ENCODE measurements at places on chromosomes 13 and 19.

DNA sequence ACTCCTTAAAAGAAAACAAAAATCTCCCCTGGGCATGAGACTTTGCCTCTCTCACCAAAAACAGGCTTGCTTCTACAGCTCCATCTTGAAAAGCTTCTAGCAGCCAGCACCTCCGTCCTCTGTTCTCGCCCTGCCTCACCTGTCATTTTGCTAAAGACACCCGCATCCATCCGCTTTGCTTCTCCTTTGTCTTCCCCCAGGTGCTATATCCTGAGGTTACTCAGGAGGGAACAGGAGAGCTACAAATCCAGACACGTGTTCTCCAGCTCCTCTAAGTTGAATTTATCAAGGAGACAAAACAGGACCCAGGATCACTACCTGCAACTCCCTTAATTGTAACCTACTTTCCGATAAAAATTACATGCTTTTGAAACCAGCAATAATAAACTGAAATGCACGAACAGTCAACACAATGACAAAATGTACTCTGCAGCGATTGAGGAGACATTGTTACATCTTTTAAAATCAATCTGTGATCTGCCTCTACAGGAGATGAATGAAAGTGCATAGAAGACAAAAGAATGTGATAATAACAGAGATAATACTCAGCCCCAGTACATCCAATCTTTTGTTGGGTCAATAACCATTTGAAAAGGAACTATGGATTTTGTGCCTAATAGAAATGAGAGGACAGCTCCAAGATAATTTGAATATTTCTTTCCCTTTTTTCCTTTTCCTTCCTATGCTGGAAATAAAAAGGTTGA, 221.2 kb downstream of the DCLK1 start:
- DNase-seq: no peak

DNA sequence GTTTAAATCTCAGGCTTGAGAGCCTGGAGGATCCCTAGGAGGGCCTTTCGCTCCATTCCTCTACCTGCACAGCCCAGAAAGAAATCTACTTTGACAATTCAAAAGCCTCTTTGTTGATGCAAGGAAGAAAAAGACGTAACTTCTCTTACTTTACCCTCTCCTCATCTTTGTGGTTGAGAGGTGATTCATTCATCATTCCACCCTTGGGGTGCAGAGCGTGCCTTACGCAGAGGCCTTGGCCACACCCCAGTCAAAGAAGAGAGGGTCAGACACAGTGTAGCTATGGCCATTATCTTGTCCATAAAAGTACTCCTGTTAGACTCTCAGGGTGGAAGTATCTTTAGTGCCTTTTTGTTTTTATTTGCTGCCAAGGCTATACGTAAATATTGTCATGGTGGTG, 184.0 kb downstream of the IRS2 start:
- no peak for DNase-seq

DNA sequence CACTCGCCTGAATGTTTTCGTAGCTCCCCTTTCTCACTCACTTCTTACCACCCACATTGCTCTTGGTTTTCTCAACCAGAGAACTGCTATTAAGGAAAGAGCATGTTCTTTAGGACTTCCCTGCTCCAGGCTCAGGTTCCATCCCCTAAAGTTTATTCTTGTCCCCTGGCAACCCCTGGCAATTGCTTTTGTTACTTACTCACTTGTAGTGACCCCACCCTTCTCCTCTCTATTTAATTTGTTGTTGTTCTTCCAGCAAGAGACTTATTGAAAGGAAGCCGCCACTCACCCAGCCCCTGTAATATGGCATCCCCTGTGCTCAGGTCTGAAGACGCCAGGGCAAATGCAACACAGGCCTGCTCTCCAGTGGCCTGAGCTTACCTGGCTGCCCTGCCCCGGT, 233.7 kb upstream of the SOX21 start:
- no peak for DNase-seq

DNA sequence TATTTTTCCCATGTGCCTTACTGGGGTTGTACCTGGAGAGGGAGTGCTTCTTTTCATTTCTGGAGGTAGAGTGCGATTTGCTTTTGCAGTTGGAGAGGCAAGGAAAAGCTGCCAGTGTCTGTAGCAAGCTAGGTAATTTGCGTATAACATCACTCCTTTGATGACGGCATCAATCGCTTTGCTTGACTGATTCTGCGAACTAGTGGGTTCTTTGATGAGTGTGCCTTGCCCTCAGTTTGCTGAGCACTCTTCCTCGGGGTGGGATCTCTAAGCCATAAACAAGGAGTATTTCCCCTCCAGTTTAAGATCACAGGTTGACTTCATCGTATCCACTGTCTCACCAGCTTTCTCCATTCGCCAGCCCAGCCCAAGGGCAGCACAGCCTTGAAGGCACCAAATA, 344.5 kb downstream of the KCNRG start:
- no peak for DNase-seq

- no peak for DNase-seq
These were observed 17.3 kb upstream of the OVOL3 start for GRCh38 chr19:36093687-36094086.

GRCh38 chr13:30022256-30022655, 171.8 kb upstream of the UBL3 start:
- DNase-seq: no peak

DNA sequence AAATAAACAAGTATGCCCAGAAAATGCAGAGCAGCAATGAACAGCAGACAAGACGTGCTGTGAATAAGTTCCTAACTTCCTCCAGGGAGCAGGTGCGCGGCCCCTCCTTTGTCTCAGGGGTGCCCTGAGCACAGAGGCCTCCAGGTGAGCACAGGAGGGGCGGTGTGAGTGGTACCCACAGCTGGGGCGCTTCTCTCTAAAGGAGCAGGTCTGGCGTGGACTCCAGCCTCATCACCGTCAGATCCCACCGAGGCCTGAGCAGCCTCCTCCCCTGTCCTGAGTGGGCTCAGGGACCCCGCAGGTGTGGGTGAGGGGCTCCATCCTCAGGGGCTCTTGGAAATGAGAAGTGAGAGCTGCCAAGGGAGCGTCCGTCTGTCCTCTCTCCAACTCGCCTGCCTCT, 3.2 kb downstream of the LILRA5 start:
- no peak for DNase-seq

GRCh38 chr13:69618838-69619237, 488.8 kb upstream of the ATXN8OS start:
- DNase-seq: no peak

DNA sequence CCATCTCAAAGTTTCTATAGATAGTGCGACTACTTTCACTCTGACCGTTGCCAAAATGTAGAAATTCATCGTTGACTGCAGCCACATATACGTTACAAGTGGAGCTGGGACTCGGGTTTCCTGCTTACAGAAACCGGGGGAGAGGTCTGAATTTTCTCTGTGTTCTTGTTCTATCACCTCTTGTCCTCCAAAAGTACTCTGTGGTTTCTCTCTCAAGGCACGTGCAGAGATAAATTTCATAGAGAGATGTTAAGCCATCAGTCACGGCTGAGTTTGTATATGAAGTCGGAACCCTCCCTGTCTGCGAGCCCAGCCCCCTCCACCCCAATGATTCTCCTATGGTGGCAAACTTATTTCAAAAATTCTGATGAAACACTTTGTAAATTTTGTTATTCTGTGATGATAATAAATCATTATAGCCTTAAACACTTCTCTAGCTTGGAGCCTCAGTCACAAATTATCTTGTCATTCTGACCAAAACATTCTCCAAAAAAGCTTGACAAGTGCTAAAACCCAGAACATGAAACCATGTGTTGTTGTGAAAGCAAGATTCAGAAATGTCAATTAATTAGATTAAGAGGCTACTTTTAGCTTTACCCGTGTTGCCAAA, 87.5 kb downstream of the TSHZ3 start:
- no peak for DNase-seq

GRCh38 chr13:66501181-66501580, 729.0 kb downstream of the PCDH9 start:
- no peak for DNase-seq

DNA sequence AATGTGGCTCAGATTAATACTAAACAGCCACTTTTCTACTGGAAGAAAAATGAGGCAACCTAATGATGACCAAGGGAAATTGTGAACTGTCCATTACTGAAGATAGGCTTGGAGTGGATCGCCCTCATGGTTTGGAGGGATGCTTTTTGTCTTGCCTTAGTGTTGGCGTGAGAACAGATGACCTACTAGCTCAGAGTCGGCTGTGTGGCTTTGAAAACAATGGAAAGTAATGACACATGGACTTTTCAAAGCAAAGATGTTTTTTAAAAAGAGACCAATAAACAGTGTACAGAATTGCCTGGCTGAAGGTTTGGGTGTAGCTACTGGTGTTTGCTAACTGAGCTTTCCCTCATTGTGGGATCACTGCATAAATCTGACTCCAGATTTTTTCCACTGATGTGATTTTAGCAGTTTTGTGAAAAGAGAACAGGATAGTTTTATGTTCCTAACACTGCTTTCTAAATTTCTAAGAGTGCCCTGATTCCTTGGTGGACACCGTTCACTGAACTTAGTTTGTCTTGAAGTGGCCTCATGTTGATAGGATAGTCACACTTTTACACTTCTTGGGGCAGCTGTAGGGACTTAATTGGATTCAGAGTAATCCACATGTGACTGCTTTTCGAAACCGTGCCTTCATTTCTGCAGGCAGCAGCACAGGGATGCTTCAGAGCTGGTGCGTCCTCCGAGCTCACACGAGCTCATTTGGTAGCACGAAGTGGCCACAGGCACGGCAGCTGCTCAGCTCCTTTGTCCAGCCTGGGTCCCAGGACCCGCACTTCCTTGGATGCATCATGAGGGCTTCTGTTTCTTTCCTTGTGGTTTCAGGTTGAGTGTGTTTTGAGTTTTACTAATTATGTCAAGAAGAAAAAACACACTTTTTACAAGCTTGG, 4.3 kb downstream of the CEBPG start:
- no peak for DNase-seq

DNA sequence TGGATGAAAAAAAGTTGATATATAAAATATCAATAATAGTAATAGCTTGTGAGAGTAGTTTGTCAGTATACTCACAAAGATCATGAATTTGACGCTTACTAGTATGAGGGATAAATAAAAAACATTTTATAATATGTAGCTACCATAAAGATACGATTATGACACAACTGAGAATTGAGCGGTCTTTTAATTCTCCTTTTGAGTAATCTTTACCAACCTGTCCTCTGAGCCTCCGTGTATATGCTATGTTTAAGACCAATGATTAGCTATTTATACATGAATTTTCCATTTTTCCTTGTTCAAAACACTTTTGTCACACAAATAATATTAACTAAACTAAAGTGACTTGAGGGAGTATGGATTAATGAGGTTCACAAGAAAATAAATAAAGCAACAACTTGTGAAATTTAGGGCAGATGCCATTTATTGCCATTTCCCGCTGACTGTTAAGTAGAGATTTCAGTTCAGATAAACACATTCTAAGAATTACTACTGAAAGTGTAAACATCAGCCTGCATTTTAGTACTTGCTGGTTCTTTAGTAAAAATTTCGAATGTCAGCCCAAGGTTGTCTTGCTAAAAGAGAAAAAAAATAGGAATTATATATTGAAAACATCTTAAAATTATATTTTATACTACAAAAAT, 6.2 kb upstream of the IRS2 start:
- no peak for DNase-seq

DNA sequence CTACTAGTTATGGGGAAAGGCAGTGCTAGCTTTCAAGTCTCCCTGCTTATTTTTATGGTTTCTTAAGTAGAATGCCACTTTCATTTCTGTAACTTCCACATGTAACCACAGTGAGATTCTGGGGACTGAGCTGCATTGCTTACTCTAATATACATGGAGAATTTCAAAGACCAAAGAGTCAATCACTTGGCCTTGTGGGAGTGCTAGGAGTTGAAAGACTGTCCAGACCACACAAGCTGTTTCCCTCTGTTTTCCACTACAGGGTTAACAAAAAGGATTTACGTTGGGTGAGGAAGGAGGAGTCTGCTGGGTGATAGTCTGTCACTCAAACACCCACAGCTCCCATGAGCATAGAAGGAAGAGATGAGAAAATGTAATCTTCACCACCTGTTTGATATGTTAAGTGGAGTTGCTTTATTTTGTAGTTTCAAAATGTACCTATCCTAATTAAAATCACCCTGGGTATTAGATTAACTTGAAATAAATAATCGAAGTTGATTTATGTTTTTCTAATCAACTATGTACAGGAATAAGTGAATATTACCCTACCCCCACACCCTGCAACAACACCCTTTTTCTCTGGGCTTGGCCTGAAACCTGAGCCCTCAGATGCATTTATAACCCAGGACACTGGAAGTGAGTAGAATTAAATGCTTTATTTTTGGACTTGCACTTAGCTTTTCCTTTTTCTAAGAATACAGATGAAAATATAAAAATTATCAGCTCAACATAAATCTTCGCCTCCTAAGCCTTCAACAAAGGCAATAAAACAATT, 225.8 kb upstream of the SLC10A2 start:
- no peak for DNase-seq

DNA sequence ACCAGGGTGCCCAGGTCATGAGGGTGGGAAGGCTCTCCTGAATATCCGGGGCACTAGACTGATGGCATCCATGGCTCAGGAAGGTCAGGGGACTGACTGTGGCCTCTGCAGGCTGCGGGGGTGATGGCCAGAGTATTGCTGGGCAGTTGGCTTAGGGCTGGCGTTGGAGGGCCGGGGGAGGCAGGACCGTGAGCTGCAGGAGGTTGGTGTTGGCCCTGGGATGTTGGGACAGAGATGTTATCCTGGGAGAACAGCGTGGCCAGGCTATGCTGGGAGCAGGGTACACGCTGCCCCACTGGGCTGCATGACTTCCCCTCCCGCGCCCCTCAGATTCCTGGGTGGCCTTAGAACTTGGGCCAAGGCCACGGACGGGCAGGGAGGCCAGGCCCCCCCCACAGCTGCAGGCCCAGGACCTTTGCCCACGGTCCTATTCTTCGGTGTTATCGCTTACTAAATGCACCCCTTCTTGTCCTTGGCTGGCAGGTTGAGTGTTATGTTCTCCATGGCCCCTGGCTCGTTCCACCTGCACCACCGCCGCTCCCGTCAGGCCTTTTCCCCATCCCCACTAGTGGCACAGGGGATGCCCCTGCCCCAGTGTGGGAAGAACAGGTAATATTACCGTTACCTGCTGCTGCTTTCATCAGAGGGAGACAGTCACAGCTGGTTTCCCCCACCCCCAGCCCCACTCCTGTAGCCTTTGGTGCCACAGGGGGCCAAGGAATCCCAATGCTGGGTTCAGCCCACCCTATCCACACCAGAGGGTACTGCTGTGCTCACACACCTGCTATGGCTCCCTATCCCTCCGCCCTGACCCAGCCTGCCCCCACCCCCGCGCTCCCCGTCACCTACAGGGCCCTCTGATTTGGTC, 3.2 kb upstream of the ISYNA1 start:
- DNase-seq: no peak

DNA sequence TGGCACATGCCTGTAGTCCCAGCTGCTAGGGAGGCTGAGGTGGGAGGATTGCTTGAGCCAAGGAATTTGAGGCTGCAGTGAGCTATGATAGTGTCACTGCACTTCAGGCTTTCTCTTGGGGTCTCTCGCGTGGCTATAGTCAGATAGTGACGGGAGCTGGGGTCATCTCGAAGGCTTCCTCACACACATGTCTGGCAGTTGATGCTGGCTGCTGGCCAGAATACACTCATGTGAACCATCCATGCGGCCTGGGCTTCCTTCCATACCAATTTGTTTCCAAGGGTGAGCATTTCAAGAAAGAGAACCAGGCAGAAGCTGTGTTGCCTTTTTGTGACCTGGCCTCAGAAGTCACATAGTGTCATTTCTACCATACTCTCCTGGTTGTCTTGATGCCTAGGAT, 26.4 kb downstream of the LEUTX start:
- no peak for DNase-seq

Data from CD4-positive, alpha-beta T cell treated with Interferon gamma for 1 hour (primary cell).